NCI-H1092 (cell line): ENCODE measurements at places on chromosomes 5 and 9.

DNA sequence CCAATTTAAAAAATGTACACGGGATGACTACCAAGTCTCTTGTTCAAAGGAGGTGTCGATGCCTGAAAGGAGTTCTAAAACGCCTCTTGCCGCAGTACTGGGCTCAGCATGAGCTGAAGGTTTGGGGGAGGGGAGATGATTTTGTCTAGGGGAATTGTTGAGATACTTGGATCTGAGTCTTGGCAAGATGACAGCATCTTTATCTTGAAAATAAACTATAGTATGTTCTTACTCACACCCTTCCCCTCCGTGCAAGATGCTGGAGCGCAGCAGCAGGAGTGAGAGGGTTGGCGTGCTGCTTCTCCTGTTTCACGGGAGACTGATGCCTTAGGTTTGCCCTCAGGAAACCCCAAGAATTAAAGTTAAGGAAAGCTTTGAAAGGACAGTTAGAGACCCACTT lies 47.3 kb downstream of the FAM78A start:
- DNase-seq, result no peak

DNA sequence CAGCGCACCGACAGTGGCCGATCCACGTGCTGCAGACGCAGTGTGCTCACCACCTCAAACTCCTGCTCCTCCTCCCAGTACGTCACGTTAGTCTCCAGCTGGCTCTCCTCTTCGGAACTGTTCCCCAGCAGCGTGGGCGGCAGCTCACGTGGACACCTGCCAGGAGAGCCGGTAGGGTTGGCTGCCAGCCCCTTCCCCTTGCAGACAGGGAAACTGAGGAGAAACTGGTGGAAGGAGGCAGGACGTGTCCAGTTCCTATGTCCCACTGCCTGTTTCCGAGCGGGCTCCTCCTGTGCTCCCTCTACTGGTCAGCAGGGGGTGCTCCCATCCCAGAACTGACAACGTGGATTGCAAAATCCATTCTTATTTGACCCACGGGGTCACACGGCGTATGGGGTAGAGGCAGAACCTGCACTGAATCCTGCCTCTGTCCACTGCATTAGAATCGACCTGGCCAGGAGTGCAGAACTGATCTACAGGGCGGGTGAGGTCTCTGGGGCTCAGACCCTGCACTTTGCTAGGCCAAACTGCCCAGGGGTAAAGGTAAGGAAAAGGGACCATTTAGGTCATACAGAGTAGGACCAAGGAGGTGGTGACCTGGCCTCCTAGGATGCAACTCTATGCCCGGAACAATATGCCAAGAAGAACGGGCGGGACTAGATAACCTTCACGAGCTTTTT lies 25.7 kb downstream of the PDGFRB start:
- no peak for DNase-seq

DNA sequence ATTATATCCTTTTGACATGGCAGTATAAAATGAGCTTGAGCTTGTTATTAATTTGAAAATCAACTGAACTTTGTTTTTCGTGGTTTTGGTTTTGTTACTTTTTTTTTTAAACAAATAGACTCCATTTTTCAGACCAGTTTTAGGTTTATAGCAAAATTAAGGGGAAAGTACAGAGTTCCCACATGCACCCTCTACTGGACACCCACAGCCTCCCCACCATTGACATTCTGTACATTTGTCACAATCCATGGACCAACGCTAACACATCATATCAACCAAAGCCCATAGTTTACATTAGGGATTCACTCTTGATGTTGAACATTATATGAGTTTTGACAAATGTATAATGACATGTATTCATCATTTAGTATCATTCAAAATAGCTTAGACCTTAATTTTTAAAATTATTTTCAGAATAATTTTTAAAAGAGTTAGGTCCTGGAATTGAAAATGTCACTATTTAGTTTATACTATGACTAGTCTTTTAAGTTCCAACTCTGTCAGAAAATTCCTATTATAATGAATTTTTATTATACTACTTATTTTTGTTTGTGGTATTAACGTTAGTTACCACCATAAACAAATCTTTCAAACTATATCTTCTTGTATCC lies 35.3 kb upstream of the JMY start:
- DNase-seq, result no peak

DNA sequence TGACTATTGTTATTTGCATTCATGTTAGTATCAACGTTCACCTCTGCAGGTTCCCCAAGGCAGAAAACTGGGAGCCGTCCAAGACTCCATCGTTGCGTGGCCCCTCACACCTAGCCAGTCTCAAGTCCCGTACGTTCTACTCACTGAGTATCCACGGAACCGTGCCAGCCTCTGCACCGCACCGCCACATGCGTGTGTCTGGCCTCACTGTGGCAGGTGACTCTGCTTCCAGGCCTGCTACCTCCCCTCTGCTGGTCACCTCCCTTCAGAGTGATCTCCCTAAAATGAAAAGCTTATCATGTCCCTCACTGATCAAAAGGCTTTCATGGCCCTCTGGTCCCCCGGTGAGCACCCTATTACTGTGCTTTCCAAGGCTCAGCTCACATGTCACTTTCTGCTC lies 108.1 kb downstream of the GABBR2 start:
- DNase-seq, result no peak

GRCh38 chr5:176296-176823 lies 14.9 kb upstream of the LRRC14B start:
- no peak for DNase-seq

DNA sequence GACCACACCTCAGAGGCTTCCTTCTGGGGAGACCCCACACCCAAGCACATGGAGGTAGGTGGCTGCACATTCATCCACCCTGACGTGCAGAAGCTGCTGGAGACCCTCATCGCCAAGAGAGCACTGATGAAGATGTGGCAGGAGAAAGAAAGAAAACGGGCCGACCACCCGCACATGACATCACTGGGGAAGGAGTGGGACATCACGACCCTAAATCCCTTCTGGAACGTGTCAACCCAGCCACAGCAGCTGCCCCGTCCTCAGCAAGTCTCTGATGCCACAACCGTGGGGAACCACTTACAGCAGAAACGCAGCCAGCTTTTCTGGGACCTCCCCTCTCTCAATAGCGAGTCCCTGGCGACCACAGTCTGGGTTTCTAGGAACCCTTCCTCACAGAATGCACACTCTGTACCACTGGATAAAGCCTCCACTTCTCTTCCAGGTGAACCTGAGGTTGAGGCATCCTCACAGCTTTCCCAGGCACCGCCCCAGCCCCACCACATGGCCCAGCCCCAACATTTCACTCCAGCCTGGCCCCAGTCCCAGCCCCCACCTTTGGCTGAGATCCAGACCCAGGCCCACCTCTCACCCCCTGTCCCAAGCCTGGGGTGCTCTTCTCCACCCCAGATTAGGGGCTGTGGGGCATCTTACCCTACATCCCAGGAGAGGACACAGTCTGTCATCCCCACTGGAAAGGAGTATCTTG lies 3.0 kb downstream of the SPATA31E1 start:
- DNase-seq, result no peak

- no peak for DNase-seq
Observed at GRCh38 chr5:16483361-16483760, 17.8 kb upstream of the ZNF622 start.

GRCh38 chr9:82675605-82676004 lies 387.3 kb downstream of the RASEF start:
- no peak for DNase-seq

DNA sequence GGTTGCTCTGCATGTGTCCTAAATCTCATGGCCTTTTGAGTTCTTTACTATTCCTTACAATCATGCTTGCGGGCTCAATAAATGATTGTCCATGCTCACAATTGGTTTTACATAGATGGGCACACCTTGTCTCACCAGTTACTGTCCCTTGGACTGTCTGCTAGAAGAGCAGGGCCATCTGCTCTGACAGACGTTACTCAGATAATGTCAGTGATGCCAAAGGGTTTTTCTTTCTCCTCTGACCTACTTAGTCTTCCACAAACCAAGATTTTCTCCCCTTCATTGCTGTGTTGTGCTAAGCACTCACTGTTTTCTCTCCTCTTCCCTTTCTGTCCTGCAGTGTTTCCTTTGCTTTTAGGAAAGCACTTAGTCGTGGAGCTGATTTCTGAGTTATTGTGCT lies 562.3 kb downstream of the KIF4B start:
- DNase-seq, result no peak

GRCh38 chr5:132462856-132463745 lies 27.5 kb downstream of the IRF1 start:
- DNase-seq, result no peak

- no peak for DNase-seq
Observed at GRCh38 chr9:22116758-22117157, 107.7 kb upstream of the CDKN2B start.

- no peak for DNase-seq
Observed at GRCh38 chr9:94805585-94805984, 79.1 kb downstream of the AOPEP start.

DNA sequence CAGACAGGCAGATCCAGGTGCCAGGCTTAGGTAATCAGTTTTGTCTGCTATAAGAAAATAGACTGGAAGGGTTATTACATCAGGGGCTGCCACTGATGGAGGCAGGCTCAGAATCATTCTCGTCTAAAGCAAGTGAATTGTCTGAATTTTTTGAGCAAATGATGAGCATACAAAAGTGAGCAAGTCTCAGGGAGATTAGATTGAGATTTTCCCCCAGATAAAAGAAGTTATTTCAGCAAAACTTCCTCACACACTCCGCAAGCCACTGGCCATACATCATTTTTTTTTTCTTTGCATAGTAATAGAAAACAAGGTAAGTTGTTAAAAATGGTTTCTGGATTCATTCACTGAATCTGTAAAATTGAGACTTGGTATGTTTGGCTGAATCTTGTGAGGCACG lies 52.9 kb downstream of the ZNF462 start:
- no peak for DNase-seq

GRCh38 chr5:35884191-35884769 lies 27.6 kb downstream of the IL7R start:
- no peak for DNase-seq
